Vagina (tissue), 2 donors: ENCODE measurements at places on chromosomes 7 and 10. TPM values are rescaled to one million over a fixed set of nuclear protein-coding genes. Genes with fewer than 3 reads are reported as not detected.
A peak's percentile ranks its signal among the peaks of the same experiment; 100 is the strongest.

GRCh38 chr10:18860631-18861240 is 187.9 kb upstream of the MALRD1 start:
- H3K4me3 ChIP-seq, result no peak overlapping the region
- H3K36me3 ChIP-seq, result no peaks in the 10 kb centered on the region
- DNase-seq, result no peak
- no peaks in the 10 kb centered on the region for H3K4me1 ChIP-seq

DNA sequence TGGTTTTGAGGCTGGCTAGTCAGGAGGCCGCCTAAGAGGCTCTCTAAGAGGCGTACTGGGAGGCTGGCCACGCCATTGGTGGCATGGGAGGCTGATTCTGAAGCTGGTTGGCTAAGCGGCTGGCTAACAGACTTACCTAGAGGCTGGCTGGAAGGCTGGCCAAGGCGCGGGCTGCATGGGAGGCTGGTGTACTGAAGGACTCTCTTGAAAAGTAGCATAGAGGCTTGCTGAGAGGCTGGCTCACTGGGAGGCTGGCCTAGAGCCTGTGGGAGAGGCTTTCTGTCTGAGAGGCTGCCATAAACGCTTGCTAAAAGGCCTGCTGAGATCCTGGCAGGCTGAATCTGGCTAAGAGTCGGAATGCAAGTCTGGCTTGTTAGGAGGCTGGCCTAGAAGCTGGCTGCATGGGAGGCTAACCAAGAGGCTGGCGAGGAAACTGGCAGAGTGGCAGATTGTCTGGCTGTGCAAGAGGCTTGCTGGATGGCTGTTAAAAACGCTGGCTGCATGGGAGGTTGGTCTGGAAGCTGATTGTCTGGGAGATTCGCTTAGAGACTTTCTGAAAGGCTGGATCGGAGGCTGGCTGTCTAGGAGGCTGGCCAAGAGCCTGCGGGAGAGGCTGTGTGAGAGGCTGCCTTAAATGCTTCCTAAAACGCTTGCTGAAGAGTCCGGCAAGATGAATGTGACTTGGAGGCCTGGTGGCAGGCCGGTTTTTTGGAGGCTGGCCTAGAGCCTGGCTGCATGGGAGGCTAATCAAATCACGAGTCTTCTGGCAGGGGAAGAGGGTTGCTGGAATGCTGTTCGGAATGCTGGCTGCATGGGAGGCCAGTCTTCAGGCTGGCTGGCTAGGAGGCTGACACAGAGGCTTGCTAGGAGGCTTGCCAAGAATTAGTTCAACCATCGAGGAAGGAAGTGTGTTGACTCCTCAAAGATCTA is 134.2 kb downstream of the OR13A1 start:
- no peaks in the 10 kb centered on the region for H3K27me3 ChIP-seq
- H3K27ac ChIP-seq, result no peak overlapping the region

- DNase-seq, result no peak
- H3K27me3 ChIP-seq, result no peaks in the 10 kb centered on the region
- peak overlapping the region; percentile 38 for H3K27ac ChIP-seq
- H3K4me1 ChIP-seq, result peaks cover 5% of the 10 kb centered on the region
- H3K4me3 ChIP-seq, result no peak overlapping the region
These were observed 178.1 kb downstream of the CALN1 start for GRCh38 chr7:72234086-72234485.

GRCh38 chr10:100146875-100147650 is 38.8 kb downstream of the ERLIN1 start:
- no peaks in the 10 kb centered on the region for H3K36me3 ChIP-seq
- no peak overlapping the region for H3K27ac ChIP-seq
- no peak overlapping the region for H3K4me3 ChIP-seq
- H3K27me3 ChIP-seq, result no peaks in the 10 kb centered on the region

The EPDR1 gene
- 37.6 TPM for total RNA-seq

- H3K4me3 ChIP-seq, result peak overlapping the region; percentile 61
- H3K27ac ChIP-seq, result peak overlapping the region; percentile 81
- H3K36me3 ChIP-seq, result no peaks in the 10 kb centered on the region
- H3K4me1 ChIP-seq, result peaks cover 18% of the 10 kb centered on the region
These were observed 46.0 kb upstream of the CDK1 start for GRCh38 chr10:60732198-60732806.

The PRRT4 gene
- 7.6 TPM for total RNA-seq

DNA sequence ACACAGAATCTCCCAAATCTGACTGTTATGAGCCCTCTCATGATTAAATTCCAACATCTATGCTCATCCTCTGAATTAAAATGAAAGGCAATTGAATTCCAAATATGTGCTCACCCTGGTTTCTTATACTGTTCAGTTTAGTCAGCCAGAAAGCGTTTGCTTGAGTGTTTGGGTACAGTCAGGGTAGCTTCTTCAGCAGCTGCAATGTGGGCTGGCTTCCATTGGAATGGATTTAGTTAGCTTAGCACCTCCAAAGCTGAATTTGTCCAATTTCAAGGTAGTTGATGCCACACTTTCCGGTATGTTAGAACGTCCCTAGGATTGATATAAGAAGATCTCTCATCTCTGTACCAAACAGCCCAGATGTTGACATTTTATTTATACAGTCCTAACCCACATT is 9.3 kb downstream of the KLHL7 start:
- no peaks in the 10 kb centered on the region for H3K36me3 ChIP-seq
- no peak overlapping the region for H3K27ac ChIP-seq
- no peak overlapping the region for H3K4me3 ChIP-seq
- H3K27me3 ChIP-seq, result no peaks in the 10 kb centered on the region
- peaks cover 4% of the 10 kb centered on the region for H3K4me1 ChIP-seq

The GOLGA7B gene
- total RNA-seq, result 2.5 TPM

The HECW1 gene
- 2.5 TPM for total RNA-seq

DNA sequence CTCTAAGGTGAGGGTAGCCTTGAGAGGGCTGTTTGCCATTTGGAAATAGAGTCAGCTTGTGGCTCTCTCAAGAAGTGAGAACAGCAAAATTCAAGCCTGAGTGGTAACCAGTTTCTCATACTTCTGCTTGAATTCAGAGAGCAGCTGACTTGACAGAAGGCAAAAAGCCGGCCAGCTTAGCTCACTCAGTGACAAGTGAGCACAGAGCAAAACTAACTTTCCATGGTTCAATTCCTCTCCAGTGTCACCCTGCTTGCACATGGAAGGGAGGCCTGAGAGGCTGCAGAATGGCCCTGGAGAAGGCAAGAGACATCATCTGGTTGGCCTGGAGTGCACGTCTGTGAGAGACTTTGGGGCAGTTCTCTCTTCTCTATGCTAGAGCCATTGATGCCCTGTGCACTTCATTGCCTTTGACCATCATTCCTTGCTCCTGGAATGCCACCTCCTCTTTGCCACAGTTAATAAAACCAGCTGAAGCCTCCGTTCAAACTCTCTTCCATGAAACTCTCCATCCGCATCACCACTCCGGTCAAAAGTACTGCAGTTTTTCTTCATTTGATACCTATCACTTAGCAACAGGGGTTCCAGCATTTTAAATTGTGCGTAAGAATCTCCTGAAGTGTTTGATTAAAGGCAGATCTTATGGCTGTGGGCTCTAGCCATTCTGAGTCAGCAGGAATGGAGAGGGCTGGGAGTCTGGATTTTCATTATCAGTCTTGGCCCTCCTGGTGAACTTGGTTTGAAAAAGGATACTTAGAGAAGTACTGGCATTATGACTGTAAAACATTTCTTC is 69.8 kb upstream of the PIK3CG start:
- H3K4me1 ChIP-seq, result no peaks in the 10 kb centered on the region
- no peaks in the 10 kb centered on the region for H3K27me3 ChIP-seq
- H3K27ac ChIP-seq, result no peak overlapping the region
- no peak for DNase-seq

- DNase-seq, result no peak
- no peak overlapping the region for H3K4me3 ChIP-seq
- H3K36me3 ChIP-seq, result no peaks in the 10 kb centered on the region
- H3K27me3 ChIP-seq, result no peaks in the 10 kb centered on the region
- H3K4me1 ChIP-seq, result no peaks in the 10 kb centered on the region
These were observed 1031.5 kb downstream of the SORCS1 start for GRCh38 chr10:106132956-106133355.

GRCh38 chr7:66921396-66921917 is 432 bp downstream of the TMEM248 start:
- H3K27me3 ChIP-seq, result no peaks in the 10 kb centered on the region
- H3K4me3 ChIP-seq, result peak overlapping the region; percentile 94
- no peaks in the 10 kb centered on the region for H3K36me3 ChIP-seq
- H3K27ac ChIP-seq, result peak overlapping the region; percentile 68
- peaks cover 48% of the 10 kb centered on the region for H3K4me1 ChIP-seq

GRCh38 chr7:323410-323809 is 33.4 kb downstream of the FOXL3 start:
- H3K27ac ChIP-seq, result no peak overlapping the region
- H3K4me1 ChIP-seq, result no peaks in the 10 kb centered on the region
- no peak overlapping the region for H3K4me3 ChIP-seq
- no peaks in the 10 kb centered on the region for H3K36me3 ChIP-seq
- H3K27me3 ChIP-seq, result no peaks in the 10 kb centered on the region
- no peak for DNase-seq

The TBXAS1 gene
- 18.4 TPM for total RNA-seq

- H3K36me3 ChIP-seq, result no peaks in the 10 kb centered on the region
- no peaks in the 10 kb centered on the region for H3K4me1 ChIP-seq
- no peak overlapping the region for H3K4me3 ChIP-seq
These were observed 150.9 kb downstream of the SEMA3A start for GRCh38 chr7:84043661-84044191.

DNA sequence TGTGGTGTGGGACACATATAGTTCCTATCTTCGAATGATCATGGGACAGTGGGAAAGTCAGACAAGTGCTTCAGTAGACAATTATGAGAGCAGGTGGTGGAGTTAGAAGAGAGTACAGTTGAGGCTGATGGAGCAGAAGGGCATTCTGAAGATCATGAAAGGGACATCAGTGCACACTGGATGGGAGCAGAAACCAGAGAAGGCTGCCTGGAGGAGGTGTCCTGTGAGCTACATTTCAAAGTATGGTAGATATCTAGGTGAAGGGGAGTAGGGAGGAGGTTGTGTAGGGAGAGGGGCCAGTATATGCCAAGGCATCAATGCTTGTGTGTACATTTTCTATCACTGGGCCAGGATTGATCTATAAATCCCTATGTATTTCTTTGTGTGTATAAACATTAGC is 100.2 kb upstream of the PDCD4 start:
- H3K4me3 ChIP-seq, result no peak overlapping the region
- no peaks in the 10 kb centered on the region for H3K36me3 ChIP-seq
- H3K27me3 ChIP-seq, result no peaks in the 10 kb centered on the region
- DNase-seq, result no peak
- no peaks in the 10 kb centered on the region for H3K4me1 ChIP-seq

The OR2F2 gene
- total RNA-seq, result not detected

The CPA5 gene
- not detected for total RNA-seq

DNA sequence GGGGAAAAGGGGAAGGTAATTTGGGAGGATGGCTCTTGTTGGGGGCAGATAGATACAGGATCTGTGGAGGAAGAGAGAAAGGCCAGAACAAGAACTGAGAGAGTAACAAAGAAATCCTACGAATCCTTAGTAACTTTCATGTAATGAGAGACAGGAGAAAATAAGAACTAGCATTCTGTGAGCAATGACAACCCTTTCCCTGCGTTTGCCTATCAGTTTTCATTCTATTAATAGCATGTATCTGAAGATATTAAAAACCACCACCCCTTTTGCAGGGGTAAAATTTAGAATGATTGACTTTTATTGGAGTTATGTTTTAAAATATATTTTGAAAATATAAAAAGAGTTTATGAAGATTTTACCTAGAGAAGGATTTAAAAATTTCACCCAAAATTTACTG is 132.8 kb downstream of the ZEB1 start:
- H3K4me3 ChIP-seq, result no peak overlapping the region
- no peaks in the 10 kb centered on the region for H3K36me3 ChIP-seq
- H3K27me3 ChIP-seq, result no peaks in the 10 kb centered on the region
- H3K27ac ChIP-seq, result no peak overlapping the region
- no peak for DNase-seq

- DNase-seq, result no peak
- no peak overlapping the region for H3K27ac ChIP-seq
- peaks cover 26% of the 10 kb centered on the region for H3K4me1 ChIP-seq
- no peaks in the 10 kb centered on the region for H3K27me3 ChIP-seq
- H3K36me3 ChIP-seq, result peaks cover 10% of the 10 kb centered on the region
- H3K4me3 ChIP-seq, result no peak overlapping the region
These were observed 39.5 kb downstream of the ACSM6 start for GRCh38 chr10:95233377-95234034.

GRCh38 chr7:2014391-2015241 is 218.1 kb downstream of the MAD1L1 start:
- H3K36me3 ChIP-seq, result no peaks in the 10 kb centered on the region
- H3K4me3 ChIP-seq, result no peak overlapping the region
- no peak for DNase-seq

- H3K27me3 ChIP-seq, result no peaks in the 10 kb centered on the region
- H3K27ac ChIP-seq, result no peak overlapping the region
- no peak overlapping the region for H3K4me3 ChIP-seq
- no peaks in the 10 kb centered on the region for H3K36me3 ChIP-seq
These were observed 438.9 kb downstream of the RPS24 start for GRCh38 chr10:78472551-78472890.
